ENCODE measurements at places on chromosomes 5 and 9. TPM values are rescaled to one million over a fixed set of nuclear protein-coding genes. Genes with fewer than 3 reads are reported as not detected.

The STKLD1 gene
- 0.47 TPM for total RNA-seq

The PCDHB4 gene
- 0.09 TPM for total RNA-seq

The TLR4 gene
- 43.6 TPM for total RNA-seq

The NTRK2 gene
- total RNA-seq = 0.09 TPM

The TMOD1 gene
- total RNA-seq = 0.28 TPM

The MYORG gene
- 2.4 TPM for total RNA-seq

The HK3 gene
- total RNA-seq = not detected

The FOXD4L4 gene
- total RNA-seq = 0.09 TPM
